GM06990 (cell line): ENCODE measurements at places on chromosomes 2 and 18.
A peak's percentile ranks its signal among the peaks of the same experiment; 100 is the strongest.

DNA sequence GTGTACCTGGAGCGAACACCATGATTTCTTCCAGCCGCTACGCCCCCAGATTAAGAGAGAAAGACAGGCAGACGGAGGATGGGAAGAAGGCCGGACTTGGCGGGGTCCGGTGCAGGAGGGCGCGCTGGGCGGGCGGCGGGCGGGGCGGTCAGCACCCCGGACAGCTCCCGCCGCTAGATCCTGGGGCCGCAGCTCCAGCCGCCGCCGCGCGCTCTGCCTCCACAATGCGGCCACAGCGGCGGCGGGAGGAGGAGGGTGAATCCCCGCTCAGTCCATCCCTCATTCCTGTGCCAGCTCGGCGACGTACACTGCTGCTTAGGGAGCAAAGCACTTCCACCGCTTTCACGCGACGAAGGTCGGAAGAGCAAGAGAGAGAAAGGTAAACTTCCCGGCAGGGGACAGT is at the start of gene AKAIN1:
Gene AKAIN1 (minus strand): TSS at position 226 of the 403 bp plus-strand sequence. CDS start 204 bp downstream, at position 22.
- peak; percentile 20 for DNase-seq

DNA sequence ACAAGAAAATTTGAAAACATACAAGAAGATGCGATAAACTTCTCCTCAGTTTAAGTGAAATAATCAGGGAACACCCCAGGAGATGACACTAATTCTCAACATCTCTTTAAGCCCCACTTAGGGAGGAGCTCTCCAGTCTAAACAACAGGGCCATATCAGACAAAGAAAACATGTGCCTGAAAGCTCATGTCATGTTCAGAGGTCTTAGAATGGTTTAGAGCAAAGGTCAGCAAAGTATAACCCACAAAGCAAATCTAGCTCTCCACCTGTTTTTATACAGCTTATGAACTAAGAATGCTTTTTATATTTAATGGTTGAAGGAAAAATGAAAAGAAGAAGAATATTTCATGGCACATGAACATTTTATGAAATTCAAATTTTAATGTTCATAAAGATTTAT is 155.6 kb upstream of the NOL4 start:
- DNase-seq: no peak

DNA sequence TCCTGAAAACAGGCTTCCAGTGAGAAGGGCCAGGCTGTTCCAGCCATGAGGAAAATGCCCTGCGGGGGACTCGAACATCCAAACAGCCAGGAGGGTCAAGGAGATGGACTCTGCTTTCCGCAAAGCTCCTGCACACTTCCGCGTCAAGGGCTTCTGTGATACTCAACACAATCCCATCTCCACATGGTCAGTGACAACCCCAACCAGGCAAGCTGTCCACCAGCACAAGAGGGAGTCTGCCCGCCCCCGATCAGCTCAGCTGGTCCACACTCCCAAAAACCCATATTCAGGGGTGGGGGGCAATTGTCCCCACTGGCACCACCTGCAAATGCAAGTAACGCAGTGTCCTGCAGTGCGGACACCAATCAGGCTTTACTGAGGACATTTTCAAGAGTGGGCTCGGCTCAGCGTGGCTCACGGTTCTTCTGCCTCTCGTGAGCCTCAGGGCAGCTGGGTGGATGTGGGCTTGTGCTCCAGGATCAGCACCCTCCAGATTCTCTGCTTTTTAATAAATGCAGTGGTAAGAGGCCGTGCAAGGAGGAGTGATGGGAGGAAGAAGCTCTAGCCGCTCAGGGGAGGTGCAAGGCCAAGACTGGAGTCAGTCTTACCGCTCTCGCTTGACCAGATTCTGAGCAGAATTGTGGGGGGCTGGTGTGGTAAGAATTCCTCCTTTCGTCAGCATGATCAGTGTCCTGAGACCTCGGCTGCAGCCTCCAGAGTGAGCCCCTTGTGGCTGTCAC is 19.5 kb upstream of the CIDEA start:
- DNase-seq: no peak

DNA sequence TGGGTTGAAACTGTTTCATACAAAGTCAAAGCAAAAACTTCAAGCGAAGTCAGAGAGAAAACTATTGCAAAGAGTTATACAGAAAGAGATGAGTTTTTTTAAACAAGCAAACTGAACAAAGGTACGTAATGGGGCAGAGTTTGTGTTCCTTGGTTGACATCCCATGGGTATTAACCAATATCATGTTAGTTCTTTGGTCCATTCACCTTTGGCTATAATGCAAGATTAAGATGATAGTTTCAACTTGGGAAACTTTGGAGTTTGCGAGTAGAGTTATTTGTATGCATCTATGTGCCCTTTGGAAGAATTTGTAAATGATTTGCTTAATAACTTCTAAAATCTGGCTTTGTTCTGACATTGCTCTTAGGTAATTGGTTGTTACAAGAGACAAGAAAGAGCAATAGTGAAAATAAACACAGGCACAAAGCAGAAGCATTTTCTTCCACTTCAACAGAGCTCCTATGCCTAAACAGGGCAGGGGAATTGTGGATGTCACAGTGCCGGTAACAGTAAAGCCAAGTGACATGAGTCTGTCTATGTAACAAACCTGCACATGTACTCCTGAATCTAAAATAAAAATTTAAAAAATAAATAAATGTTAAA is 936.1 kb downstream of the SUCLG1 start:
- DNase-seq: no peak

DNA sequence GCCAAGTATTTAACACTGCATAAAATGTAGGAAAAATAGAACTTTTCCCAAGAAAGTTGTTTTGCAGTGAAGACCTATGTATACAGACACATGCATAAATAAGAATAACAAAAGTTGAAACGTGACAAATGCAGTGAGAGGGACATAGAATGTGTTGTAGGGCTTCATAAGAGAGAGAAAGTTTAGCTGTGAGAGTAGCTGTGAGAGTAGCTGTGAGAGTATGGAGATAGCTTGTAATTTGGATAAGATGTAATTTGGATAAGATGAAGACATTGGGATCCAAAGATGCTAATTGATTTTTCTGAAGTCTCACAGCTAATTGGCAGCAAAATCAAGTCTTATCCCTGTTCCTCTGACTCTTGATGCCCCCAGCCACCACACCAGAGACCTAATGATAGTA is 170.9 kb downstream of the LRP1B start:
- no peak for DNase-seq

GRCh38 chr18:44741085-44741484 is 60.4 kb downstream of the SETBP1 start:
- DNase-seq: no peak

DNA sequence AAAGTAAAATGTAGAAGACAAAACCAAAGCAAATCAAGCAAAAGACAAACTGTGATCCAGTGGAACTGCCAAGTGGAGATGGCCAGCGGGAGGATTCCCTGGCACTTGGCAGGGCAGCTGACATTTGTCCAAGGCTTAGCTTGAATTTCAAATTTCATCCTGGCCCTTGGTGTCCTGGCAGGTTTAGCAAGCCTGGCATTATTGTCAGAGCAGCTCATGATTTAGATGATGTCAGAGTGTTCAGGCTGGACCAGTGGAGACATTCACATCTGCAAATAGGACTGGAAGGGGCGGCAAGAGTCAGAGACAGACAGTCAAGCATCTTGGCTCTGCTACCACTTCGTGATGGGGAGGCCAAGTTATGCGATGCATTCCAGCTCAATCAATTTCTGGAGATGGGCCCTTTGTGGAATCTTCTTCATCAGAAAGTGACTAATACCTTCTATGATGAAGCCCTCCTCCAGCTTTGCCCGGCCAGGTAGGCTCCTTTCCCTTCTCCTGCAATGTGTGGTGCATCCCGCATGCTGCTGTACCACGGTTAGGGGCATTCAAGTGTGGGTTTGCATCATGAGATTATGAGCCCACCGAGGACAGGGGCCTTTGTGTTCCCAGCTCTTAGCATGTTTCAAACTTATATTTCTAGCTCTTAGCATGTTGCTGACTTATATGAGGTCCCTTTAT is 199.7 kb downstream of the ANKRD30B start:
- no peak for DNase-seq

DNA sequence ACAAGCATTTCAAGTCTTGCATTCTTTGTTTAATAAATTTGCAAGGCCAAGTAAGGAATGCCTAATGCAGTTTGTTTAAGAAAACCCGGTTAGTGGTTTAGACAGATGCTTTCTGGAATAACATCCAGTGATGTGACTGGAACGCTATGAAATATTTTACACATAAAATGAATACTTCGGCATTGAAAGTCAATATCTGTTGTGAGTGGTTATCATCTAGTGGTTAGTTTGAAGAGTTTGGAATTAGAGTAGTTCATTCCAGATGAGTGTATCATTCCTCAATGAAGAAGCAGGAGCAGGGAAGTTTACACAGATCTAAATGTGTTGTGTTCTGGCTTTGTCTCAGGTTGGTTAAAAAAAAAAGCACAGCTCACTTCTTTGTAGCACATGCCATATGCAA is 608.0 kb upstream of the PIK3C3 start:
- DNase-seq: no peak

DNA sequence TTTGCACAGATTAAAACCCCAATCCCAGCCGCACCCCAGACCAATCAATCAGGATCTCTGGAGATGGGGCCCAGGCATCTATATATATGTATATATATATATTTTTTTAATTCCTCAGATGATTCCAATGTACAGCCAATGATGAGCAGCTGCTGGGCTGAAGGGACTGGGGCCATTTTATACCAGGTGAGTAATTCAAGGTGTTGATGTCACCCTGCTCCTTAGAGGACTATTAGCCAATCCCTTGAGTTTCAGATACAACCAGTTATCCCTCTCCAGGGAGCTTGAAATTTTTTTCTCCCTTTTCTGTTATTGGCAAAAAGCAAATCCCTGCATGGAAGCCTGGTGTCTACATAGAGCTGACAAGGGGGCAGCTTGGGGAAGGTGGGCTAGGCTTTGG is 59.8 kb downstream of the MCFD2 start:
- DNase-seq: no peak

DNA sequence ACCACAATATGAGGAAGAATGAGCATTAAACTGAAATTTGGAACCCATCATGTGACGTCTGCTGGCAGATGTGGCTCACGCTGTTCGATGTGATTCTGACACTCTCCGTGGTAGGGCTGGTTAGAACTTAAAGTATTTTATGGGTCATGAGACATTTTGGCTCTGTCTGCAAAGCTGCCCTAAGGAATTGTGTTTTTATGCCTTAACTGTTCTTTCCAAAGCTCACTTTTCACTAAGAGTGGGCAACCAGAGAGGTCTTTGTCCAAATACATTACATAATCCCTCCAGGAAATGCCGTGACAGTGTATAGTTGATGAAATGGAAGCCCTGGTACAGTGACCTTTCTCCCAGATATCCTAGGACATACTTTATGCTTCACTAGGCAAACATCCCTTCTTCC is 119.1 kb downstream of the AQP4 start:
- no peak for DNase-seq

DNA sequence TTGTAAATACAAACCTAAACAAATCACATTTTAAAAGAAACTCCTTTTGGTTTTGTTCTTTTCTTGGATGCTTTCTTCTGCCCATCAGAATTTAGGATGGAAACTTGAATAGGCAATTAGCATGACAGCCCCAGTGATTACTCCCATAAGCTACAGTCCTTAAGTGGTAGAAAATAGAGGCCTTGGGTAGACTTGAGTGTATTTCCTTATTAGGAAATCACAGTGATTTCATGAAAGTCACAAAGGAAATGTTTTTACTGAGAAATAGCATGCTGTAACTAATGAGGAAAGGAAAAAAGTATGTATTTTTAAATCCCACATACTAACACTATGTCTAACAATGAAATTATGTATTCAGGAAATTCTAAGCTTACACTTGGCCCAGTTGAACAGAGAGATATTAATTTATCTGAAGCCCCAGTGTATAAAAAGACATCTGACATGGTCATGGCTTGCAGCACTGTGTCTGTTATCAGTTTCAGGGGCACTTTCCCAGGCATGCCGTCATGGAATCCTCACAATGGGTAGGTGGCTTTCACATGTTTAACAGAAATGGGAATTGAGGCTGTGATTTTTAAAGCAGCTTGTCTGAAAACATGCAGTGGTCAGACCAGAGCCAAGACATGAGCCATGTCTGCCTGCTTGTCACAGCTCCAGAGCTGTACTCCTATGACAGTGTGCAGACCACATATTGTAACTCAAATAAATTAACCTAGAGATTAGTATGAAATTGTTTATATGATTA is 79.7 kb upstream of the TRIB2 start:
- no peak for DNase-seq

DNA sequence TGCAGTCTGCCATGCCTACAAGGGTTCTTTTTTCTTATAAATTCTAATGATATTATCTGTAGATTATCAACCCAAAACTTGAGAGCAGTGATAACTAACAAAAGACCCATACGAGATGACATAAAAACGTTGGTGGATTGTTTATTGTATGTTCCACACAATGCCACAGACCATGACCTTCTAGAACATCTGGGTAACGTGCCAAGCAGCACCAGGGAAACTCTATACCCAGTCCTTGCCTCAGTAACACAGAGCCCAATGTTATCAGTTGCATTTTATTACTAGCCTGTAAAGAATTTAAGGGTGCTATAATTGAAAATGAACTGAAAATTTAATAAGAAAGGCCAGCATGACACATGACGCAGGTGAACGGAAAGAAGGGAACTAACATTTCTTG is 99.1 kb upstream of the UGP2 start:
- no peak for DNase-seq

DNA sequence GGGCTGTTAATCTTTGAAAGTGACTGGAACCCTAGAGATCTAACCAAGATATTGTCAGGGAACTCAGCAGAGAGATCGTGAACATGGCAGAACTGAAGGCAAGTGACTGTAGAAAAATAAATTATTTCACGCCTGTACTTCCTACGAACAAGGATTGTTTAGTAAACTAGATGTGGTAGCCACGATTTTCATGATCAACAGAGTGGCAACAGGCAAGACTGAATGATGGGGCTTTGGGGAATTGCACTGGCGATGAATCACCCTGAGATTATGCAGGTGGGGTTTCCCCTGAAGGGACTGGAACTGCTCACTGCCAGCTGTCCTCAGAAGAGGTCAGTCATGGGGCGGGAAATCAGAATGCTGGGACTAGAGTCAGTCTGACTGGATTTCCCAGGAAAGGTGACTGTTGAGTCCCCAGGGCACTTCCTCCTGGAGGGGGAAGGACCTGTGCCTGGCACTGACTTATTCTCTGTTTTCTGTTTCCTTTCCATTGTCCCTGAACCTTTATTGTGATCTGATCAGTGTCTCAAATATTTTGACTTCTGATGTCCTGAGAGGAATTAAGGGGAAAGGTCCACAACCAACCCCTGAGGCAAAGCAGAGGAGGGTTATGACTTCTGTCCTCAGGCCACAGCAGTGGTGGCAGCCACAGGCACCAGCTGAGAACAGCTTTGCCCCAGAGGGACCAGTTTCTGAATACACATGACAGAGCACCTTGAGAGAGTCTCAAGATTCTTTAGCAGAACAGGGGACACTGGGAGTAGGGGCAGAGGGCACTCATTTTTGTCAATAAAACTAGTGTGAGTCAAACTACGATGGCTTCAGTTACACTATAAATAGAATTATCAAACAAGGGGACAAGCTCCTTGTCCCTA is 70.0 kb downstream of the NAB1 start:
- peak; percentile 42 for DNase-seq

GRCh38 chr2:149050188-149050587 is 11.7 kb downstream of the LYPD6B start:
- DNase-seq: peak; percentile 72

DNA sequence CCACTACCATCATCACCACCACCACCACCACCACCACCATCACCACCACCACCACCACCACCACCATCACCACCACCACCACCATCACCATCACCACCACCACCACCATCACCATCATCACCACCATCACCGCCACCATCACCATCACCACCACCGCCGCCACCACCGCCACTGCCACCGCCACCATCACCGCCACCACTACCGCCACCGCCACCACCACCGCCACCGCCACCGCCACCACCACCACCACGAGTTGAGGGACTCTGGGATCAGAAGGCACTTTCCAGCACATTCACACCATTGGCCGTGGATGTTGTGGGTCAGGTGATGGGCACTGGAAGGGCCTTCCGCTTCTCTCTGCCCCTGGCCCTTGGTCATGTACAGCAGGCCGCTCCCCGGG is 48.8 kb downstream of the ODC1 start:
- DNase-seq: no peak
